ENCODE measurements at places on chromosomes 5 and 9.

DNA sequence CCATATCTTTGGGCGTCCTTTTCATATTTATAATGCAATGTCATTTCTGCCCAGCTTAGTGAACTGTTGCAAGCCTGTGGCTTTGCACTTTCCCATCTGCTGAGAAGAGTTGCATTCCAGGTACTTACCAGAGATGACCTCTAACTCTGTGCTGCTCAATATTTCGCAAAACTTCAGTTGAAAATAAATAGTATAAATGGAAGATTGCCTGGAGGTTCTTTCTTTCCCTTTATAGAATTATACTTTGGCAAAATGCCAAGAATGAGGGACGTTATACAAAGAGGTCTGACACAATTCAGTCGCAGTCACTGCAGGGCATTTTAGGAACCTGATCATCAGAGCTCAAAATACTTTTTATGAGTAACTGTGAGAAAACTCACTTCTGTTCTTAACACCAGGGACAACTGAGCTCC is 18.9 kb upstream of the VLDLR start:
- no peak for DNase-seq

GRCh38 chr9:13330396-13331004 is 51.0 kb upstream of the MPDZ start:
- no peak for DNase-seq

DNA sequence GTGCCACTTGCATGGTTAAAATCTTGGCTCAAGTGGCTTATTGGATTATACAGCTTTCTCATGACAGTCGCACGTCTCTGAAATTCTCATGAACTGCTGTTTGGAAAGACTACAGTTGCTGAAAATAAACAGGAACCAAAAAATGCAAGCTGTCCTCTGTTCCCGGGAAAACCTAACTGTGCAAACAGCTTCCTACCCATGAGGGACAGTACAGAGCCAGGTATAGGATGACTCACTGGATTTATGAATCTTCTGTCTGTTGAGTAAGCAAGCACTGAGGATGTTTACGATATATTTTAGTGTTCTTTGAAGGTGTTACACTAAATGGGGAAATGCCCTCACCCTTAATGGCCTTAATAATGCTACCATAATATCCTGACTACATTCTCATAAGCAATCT is 380.3 kb upstream of the TNC start:
- no peak for DNase-seq

GRCh38 chr9:138006576-138007233 is 129.1 kb downstream of the CACNA1B start:
- DNase-seq: no peak

DNA sequence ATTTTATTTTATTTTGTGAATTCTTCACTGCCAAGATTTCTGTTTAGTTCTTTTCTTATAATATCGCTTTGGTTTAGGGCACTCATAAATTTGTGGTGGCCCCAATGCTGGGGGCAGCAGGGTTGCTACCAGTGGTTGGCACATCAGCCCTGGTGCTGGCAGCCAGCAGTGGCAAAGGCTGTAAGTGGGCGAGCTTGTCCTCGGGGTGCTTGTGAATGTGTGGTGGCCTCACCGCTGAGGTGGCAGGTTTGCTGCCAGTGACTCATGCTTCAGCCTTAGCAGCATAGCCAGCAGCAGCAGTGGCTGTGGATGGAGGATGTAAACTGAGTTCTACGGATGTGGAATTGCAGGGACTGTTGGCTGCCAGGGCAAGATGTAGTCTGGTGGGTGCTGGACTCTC is 262.9 kb upstream of the DMAC1 start:
- no peak for DNase-seq

- no peak for DNase-seq
These were observed at the start of gene FAM163B for GRCh38 chr9:133609311-133610098. TSS of gene FAM163B (minus strand) at chr9:133609389. CDS start at chr9:133580223, 29,166 bp downstream.

GRCh38 chr5:173832386-173832785 is 55.8 kb upstream of the CPEB4 start:
- DNase-seq: no peak

DNA sequence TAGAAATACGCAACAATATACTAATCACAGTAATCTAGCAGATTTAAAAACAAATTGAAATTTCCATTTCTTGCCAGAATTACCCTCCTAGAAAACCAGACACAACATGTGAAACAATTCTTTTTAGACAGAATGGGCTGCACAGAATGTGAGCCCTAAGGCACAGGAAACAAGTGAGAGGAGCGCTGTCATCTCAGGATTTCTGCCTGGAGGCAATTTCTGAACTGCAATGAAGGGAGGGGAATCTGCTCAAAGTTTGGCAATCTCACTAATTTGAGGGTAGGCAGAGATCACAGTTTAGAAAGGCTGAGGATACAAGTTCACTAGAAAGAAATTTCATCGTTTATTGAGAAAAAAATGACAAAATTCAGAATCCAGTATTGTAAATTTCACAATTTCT is 70.3 kb downstream of the INIP start:
- no peak for DNase-seq

- DNase-seq: no peak
These were observed 124.8 kb upstream of the SLC1A3 start for GRCh38 chr5:36481454-36482120.

DNA sequence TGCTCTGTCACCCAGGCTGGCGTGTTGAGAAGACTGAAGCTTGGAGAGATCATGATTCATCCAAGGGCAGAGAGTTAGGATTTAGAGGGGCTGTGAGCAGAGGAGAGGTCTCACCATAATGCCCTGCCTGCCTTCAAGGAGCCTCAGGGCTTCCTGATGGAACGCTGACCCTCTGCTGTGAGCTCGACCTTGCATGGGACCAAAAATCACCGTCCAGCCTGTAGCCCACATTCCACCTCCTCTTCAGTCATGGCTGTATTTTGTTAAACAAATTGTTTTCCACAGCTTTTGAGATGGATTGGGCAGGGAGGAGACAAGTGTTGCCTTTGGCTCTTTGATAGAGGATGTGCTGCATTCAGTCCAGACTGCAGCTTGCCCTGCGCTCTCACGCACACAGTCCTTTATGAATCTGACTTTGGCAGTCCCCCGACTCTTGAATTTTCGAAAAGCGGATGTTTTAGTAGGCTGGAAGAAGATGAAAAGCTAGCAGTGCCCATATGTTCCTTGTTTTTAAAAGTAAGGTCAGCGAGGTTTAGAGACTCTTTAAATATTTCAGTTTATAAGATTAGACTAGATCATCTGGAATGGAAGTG is 79.5 kb downstream of the MVB12B start:
- DNase-seq: no peak

DNA sequence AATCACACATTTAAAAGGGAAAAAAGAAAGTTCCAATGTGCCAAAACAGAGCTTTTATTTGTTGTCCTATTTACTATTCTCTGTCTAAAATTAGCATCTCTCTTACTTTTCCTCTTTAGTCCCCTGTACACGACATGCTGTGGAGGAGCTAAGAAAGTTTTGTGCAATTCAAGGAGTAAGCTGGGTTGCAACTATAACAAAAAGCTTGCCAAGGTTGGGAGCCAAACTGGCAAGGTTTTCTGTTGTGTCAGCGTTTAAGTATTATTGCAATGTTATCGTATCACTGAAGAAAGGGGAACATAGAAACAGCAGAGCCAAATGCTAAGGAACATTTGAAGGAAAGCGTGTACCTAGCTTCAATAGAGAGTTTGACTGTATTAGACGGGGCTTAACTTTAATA is 680.8 kb downstream of the CETN3 start:
- peak; percentile 21 for DNase-seq

DNA sequence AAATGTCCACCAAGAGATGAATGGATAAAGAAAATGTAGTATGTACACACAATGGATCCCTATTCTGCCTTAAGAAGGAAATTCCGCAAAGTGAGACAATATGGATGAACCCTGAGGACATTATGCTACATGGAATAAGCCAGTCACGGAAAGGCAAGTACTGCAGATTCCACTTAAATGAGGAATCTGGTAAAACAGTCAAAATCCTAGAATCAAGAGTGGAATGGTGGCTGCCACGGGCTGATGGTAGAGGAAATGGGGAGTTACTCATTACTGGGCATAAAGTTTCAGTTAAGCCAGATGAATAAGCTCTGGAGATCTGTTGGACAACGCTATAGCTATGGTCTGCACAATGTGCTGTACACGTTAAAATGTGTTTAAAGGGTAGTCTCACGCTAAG is 47.2 kb downstream of the STK10 start:
- no peak for DNase-seq

DNA sequence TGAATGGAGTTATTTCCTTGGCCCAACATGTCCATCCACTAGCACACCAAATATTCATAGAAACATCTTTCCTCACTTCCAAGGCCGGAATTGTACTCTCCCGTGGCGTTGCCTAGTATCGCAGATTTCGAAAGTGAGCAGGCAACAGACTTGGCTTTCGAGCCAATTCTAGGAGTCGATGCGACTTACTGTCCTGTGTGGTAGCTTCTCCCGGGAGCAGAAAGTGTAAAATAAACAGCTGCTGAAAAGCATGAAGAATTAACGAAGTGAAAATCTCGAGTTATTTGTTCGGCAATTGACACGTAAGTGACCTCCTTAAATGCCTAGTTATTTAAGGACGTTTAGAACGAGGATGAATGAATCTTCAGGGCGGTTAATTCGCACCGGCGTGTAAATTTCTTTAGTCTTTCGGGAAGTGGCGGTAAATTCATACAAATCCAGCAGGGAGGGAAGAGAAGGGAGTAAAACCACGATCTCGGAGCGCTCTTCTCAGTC is 449 bp upstream of the PCSK5 start:
- no peak for DNase-seq

GRCh38 chr5:126472538-126472889 is 49.3 kb downstream of the GRAMD2B start:
- DNase-seq: no peak

- no peak for DNase-seq
These were observed 439.5 kb upstream of the RGMB start for GRCh38 chr5:98333921-98334320.

- DNase-seq: no peak
These were observed 243.6 kb downstream of the FANCC start for GRCh38 chr9:95073918-95074317.

DNA sequence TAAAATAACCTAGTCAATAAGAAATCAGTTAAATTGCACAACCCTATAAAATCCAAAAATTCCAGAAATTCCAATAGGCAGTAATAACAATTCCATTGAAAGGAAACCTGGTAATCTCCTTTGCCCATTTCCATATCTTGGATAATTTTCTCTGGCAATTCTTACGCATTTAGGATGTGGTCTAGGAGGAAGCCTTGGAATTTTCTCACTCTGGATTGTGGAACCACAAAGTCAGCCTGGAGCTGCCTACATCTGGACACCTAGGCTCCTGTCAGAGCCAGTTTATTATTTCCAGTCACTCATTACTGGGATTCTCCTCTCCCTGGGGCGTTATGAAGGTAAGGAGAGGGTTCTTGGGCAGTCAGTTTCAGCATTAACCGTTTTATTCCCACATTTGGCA is 40.3 kb upstream of the GNE start:
- DNase-seq: no peak

DNA sequence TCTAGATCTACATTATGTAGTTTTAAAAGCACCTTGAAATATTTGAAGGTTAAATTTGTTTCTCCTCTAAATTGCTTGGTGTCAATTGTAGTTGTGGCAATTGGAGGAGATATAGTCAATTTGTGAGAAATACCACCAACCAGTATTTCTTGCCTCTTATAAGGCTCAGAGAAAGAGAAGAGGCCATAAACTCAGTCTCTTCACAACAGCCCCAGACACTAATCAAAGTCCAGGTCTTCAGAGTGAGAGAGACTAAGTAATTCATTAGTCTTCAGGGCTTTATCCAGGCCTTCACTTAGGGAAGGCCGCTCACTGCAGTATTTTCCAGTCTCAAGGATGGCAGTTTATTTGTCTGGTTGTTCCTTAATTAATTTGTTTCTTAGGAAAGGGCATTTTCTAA is 168.0 kb upstream of the RGMB start:
- DNase-seq: no peak

- DNase-seq: no peak
These were observed 395.4 kb upstream of the ITGA1 start for GRCh38 chr5:52392321-52392720.

DNA sequence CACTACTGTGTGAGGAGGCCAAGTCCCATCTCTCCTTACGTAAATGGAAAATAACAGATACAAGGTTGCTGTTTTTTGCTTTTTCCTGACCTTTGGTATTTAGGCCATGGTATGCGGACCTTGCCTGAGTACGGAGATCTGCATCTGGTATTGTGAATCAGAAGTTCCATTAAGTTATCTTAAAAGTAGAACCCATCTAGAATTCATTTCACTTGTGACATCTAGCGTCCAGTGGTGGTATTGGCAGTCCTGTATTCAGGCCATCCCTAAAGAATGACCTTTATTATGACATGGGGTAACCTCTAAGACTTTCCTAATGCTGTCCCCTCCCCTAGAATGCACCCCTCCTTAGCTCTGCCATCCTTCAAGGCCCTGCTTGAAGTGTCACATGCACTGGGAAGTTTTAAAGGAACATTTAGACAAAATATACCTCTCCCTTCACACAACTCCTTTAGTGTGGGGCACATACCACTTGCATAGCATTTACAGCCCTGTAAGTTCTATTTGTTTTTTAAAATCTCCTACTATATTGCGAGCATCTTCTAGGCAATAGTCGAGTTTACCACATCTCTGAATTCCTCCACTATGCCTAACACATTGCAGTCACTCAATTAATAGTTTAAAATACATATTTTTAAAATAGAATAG is 1.9 kb upstream of the SPDL1 start:
- DNase-seq: peak; percentile 64

DNA sequence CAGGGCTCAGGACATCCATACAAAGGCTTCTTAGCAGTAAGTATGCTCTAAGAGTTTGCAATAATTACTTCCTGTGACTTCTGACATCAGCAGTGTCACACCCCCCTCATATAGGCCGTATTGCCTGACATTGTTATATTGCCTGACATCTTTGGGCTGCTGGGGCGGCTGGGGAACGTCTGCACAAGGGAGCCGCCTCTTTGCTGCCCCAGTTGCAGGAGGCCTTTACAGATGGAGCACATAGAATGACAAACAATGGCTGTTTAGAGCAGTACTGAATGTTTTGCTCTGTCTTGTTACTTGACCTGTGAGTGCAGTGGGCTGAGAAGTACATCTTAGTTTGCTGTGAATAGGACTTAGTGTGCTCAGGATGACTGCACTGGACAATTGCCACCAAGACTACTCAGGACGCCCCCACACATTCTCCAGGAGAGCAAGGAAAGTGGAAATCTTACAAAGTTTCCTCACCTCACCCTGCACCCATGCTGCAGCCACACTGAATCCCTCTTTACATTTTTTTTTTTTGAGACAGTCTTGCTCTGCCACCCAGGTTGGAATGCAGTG is 65.4 kb upstream of the SPOCK1 start:
- DNase-seq: no peak

- DNase-seq: no peak
These were observed 5.5 kb downstream of the ZNF354C start for GRCh38 chr5:179065703-179066102.

DNA sequence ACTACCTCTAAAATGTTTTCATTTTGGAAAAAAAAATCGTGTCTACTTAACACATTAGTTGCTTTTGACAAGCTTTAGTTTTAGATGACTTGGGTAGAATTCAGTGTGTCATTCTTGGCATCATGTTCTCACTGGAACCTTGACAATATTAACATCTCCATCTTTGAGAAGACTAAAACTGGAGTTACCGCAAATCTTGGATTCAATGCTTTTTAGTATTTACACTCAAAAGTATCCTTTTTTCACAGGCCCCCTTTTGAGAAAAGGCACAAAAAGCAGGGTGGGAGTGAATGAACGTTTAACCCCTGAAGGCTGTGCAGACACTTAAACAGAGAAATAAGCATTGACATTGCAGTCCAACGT is 549.1 kb downstream of the CSNK1G3 start:
- no peak for DNase-seq
